RKO (cell line): ENCODE measurements at places on chromosomes 6 and 20.
A peak's percentile ranks its signal among the peaks of the same experiment; 100 is the strongest.

DNA sequence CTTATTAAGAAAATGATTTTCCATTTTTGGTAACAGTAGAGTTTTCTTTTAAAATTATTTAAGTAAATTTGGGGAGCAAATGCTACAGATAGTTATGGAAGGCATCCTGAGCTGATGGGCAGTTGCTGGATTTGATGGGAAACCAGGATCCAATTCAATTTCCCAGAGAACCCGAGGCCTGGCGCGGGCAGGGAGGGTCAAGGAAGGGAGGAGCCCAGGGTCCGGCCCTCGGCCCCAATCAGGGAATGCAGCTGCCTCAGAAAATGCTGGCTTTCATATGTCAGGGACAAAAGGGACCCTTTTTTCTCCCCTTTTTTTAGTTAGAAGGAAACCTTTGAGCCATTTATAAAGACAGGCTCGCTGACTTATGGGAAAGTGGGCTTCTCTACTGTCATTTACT lies 42.1 kb downstream of the CTCFL start:
- no peak for DNase-seq

DNA sequence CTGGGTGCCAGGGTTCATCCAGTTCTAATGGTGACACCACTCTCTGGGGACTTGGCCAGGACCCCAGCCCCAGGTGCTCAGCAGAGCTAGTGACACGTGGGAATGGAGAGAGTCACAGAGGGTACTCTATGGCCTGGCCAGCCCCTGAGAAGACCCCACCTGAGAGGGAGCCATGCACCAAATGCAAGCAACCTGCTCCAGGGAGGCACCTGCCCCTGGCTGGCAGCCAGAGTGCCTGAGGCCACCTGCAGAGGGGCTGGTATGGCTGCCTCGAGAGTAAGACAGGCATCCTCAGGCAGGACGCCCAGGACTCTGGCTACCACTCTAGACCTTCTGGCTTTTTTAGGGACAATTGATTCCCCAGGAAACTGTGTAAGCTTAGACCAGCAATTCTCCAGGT lies 38.6 kb upstream of the CST7 start:
- no peak for DNase-seq

DNA sequence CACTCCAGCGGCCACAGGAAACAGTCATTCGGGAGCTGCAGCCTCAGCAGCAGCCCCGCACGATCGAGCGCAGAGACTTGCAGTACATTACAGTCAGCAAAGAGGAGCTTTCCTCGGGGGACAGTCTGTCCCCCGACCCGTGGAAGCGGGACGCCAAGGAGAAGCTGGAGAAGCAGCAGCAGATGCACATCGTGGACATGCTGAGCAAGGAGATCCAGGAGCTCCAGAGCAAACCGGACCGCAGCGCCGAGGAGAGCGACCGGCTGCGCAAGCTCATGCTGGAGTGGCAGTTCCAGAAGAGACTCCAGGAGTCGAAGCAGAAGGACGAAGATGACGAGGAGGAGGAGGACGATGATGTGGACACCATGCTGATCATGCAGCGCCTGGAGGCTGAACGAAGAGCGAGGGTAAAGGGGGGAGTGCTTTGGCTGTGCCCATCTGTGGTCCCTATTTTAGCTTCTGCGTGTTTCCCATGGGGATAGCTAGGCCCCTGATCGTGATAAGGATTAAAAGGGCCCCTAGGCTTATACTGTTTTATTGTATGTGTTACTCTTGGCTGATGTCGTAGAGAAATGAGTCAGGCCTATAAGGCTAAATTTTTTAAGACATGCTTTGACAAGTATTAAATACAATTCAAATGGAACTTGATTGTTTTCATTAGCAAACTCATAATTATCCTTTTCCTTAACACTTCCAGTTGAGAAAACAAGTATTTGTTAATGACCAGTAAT lies 45.5 kb upstream of the KIF25 start:
- DNase-seq: no peak

- no peak for DNase-seq
Observed at GRCh38 chr6:105941621-105942412, 144.3 kb upstream of the PRDM1 start.

- DNase-seq: no peak
Observed at GRCh38 chr6:1382883-1383728, 6.3 kb upstream of the FOXF2 start.

- DNase-seq: no peak
Observed at GRCh38 chr6:158524311-158524710, 35.6 kb upstream of the TMEM181 start.

DNA sequence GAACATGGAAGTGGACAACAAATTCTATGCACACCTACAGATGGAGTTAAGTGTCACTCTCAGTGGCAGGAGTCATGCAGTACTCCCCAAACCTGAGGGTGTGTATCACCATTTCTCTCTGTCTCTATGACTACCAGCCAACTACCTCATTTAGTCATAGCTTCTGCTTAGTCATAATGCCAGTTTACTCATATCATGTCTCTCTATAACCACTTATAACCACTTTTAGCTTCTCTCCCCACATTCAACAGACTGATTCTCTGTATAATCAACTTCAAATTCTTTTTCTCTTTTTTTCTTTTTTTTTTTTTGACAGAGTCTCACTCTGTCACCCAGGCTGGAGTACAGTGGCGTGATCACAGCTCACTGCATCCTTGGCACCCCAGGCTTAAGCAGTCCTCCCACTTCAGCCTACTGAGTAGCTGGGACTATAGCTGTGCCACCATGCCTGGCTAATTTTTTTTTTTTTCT lies 13.8 kb upstream of the GTF3C6 start:
- peak; percentile 98 for DNase-seq

GRCh38 chr6:131923356-131923755 lies 27.8 kb downstream of the CCN2 start:
- peak; percentile 71 for DNase-seq

- no peak for DNase-seq
Observed at GRCh38 chr6:146550911-146551310, 7.3 kb downstream of the RAB32 start.

DNA sequence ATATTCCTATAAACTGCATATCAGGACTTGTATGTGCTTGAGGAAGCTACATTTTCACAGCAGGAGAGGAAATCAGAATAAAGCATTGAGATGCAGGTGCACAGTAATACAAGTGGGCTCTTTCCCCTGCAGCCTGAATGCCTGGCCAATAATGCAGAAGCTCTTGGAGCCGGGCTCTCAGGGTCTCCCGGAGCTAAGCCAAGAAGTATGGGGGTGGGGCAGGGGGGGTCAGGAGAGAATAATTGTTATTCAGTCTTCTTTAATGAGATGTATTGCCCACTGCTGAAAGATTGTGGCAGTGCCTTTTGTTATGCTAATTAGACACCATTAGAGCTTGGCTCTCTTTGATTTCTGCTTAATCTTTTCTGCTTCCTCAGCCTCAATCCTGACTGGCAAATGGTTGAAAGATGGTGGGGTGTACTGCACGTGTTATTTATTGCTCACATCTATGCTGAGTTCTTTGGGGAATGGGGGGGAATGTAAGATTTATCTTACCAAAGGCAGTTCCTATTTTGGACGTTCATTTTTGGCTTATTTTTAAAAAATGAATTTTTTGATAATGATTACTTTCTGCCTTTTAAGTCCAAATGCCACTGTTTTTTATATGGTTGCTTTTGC lies 407.6 kb upstream of the SOX4 start:
- DNase-seq: no peak

DNA sequence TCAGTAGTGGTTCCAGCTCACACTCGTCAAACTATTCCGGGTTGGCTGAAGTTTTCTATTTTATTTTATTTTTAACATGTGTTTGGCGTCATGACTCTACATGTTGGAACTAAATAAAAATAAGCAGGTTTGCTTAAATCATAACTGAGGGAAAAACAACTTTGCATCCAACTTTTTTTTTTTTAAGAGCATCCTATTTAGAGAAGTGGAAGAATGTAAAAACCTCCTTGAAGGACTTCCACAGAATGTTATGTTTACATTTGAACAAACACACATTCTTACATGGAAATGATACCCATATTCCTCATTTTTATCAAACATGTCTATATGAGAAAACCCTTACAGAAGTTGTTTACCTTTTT lies 659 bp downstream of the PRDM1 start:
- no peak for DNase-seq

- no peak for DNase-seq
Observed at GRCh38 chr6:164478426-164478825, 831.0 kb downstream of the C6orf118 start.

DNA sequence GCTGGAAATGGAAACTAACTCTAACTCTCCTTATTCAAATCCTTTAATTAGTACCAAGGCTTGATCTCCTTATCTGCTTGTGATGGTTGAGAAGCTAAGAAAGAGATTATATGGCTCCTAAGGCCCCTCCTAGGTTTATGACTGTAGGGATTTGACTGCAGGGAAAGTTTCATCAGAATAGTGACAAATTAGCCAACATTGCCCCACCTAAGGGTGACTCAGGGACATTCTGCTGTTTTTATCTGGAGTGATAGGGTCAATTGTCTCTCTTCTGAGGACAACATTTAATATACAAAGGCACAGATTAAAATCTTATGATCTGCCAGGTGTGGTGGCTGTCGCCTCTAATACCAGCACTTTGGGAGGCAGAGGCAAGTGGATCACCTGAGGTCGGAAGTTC lies 138.1 kb upstream of the MARCKS start:
- DNase-seq: no peak

DNA sequence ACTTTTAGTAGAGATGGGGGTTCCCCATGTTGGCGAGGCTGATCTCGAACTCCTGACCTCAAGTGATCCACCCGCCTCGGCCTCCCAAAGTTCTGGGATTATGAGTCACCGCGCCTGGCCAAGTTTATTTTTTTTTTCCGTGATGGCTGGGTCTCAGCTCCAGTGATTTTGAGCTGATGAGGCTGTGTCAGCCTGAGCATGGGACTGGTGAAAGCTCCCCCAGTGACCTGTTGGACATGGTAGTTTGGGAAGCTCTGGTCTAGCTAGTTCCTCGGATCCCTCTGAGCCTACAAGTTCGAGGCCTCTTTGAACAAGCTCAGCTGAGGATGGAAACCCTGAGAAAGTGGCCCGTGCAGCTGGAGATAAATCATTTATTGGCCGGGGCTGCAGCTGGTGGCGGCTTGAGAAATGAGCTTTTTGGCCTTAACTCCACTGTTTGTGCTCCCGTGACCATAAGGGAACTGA lies 126.8 kb downstream of the SNX5 start:
- no peak for DNase-seq

GRCh38 chr6:134821928-134822864 lies 127.7 kb downstream of the ALDH8A1 start:
- DNase-seq: no peak

GRCh38 chr6:107246972-107247615 lies 131.8 kb upstream of the BEND3 start:
- DNase-seq: no peak

DNA sequence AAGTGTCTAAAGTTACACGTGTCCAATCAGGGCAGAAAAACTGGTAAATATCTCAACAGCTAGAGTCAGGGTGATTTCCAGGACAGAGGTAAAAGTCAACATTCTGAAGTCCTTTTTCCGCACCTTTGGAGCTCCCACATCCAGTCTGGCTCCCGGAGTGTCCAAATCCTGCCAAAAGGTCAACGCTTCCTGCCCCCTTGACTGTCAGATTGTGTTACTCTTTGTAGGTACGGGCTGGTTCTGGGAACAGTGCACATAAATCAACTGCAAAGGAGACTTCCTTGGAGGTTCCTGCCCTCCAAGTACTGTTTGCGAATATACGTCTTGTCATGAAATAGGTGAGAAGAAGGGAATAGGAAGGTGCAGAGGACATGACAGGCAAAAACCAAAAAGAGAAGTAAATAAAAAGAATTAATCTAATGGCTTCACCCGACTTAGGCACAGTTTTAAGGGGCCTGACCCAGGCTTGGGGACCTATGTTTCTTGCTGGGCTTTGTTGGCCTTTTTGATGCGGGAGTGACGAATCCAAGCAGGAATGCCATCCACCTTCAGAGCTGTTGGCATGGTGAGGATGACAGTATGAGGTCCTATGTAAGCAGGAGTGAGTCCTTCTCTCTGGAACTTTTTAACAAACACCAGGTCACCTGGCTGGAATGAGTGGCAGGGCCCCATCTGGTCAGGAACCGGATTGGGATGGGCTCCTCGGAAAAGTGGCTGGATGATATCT lies 155.4 kb downstream of the TRIM27 start:
- DNase-seq: no peak

DNA sequence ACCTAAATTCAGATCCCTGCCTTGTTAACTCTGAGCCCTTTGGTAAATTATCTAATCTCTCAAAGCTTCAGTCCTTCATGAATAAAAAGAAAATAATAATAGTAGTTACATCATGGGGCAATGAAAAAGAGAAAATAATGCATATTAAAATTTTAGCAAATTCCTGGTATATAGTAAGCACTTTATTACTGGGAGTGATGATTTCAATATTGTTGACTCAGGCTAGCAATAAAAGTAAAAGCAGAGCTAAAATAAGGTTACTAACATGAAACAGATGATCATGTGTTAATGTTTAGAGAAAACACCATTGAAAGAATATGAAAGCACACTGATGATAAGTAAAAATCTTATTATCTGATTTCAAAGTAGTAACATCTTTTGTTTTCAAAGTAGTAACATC lies 13.6 kb downstream of the GINS1 start:
- DNase-seq: no peak

DNA sequence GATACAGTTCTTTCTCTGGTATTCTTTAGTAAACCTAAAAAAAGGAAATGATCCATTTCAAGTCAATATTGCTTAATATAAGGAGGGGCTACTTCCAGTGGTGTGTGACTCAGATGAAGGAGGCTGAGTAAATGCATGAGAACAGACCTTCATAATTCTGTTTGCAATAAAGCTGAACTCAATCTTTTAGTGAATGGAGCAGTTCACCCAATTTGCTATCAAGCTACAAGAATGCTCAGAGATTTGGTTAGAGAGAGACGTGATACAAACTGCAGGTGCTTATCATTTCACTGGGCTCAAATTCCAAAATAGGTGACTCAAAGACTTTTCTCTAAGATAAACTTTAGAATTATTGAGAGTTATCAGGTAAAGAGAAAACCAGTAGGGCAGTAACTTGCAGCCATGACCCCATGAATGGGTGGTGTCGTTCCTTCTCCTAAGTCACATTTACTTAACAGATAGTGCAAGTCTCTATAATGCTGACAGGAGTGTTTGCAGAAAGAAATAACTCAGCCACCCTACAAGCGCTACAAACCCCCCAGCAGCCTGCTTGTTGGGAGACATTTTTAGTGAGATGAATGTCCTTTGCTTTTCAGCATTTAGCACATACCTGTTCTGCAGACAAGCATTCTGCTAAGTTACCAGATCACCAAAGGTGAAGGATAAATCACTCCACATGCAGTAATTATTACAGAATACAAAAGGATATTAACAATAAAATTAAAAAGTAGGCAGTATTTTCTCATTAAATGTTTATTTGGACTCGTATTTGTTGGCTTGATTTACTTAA lies 16.4 kb upstream of the BLOC1S5 start:
- DNase-seq: no peak

DNA sequence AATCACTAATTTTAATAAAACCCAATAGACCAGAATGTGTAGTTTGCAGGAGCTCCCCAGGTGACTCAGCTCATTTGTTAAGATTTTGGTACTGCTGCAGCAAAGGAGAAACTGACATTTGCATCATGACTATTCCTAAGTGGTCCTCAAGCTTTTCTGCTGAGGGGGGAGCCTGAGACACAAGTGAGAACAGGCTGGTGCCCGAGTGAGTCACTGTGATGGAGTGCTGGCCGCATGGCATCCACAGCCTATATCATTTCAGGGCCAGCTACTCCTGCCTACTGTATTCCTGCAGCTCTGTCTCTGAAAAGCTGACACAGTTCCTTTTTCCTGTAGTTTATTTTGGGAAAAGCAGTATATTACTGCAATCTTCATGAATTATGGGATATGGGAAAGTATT lies 113.7 kb upstream of the ENPP5 start:
- DNase-seq: no peak

GRCh38 chr6:142738731-142739130 lies 206.2 kb downstream of the HIVEP2 start:
- DNase-seq: no peak

- DNase-seq: no peak
Observed at GRCh38 chr6:164347455-164347854, 932.9 kb downstream of the QKI start.
